ENCODE measurements at places on chromosomes 11 and 22. TPM values are rescaled to one million over a fixed set of nuclear protein-coding genes. Genes with fewer than 3 reads are reported as not detected.

Gene UPK2
- total RNA-seq = not detected

Gene ALDH3B1
- total RNA-seq = not detected

Gene NAA40
- 30.4 TPM for total RNA-seq

Gene OR51B2
- total RNA-seq = not detected

Gene AGBL2
- 5.9 TPM for total RNA-seq

Gene RNF215
- total RNA-seq = 9.9 TPM

Gene OR10A2
- total RNA-seq = not detected

Gene TUBA8
- total RNA-seq = 2.2 TPM

GRCh38 chr11:134861490-134862104, 449.6 kb upstream of the B3GAT1 start:
- DNase-seq = no peak

DNA sequence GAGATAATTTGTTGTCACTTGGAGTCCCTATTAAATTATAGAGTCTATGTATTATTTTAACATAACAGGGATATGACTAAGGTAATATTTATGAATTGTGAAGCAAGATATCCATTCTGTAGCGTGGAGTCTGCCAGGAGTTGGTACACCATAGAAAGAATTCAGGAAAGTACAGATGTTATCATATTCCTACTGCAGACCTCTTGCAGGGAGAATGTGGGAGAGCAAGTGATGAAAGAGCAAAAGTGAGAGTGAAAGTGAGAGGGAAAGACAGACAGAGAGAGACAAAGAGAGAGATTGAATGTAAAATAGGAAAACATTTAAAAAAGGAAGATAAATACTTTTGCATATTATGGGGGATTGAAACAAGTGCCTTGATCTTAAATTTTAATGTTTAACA, 468.8 kb downstream of the CNTN5 start:
- no peak for DNase-seq

GRCh38 chr11:122423273-122423672, 232.2 kb upstream of the UBASH3B start:
- no peak for DNase-seq

- peak; percentile 38 for DNase-seq
Observed at GRCh38 chr22:38412435-38413084, 42.4 kb downstream of the KCNJ4 start.

GRCh38 chr11:102234779-102235439, 82.4 kb upstream of the BIRC3 start:
- DNase-seq = no peak

DNA sequence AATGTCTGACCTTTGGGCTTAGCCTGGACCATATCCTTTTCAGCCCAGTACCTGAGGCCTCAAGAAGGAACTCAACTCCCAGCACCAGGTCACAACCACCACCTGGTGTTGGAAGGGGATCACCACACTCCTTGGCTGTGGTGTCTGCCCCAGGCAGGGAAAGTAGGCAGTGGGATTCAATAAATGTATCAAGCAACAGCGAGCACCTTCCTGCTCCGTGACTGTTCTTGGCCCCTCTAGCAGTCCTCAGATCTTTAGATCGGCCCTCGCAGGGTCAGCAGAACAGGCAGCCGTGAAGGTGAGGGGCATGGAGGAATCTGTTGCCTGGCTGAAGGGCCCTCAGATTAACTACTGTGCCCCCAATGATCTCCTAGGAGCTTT, 15.9 kb downstream of the ARFGAP2 start:
- DNase-seq = no peak

- no peak for DNase-seq
Observed at GRCh38 chr22:40422558-40423309, 52.3 kb downstream of the SGSM3 start.

DNA sequence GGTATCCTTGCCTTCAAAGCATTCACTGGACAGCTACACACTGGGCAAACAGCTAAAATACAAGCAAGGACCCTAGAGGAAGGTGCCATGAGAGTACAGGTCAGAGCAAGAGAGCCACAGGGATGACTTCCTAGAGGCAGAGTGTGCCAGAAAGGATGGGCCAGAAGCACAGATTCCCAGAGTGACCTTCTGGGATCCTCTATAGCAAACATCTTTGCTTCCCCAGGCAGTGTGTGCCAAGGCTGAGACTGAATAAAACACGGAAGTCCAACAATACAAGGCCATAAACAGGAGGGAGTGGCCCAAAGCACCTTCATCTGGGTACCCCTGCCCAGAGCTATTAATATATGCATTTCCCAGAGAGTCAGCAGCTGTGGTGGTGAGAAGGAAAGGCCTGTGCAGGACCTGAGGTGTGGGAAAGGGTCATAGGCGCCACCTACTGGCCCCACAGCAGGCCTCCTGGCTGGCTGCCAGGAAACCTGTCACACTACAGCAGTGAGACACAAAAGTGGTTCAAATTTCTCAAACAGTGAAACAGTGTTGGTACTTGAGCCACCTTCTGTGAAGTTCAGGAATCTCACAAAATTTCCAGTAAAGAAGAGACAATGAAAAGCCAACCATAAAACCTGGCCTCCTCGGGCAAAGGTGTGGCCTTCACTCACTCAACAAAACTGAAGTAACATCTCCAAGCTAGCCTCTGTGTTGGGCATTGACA, 20.3 kb downstream of the CLPB start:
- peak; percentile 81 for DNase-seq

DNA sequence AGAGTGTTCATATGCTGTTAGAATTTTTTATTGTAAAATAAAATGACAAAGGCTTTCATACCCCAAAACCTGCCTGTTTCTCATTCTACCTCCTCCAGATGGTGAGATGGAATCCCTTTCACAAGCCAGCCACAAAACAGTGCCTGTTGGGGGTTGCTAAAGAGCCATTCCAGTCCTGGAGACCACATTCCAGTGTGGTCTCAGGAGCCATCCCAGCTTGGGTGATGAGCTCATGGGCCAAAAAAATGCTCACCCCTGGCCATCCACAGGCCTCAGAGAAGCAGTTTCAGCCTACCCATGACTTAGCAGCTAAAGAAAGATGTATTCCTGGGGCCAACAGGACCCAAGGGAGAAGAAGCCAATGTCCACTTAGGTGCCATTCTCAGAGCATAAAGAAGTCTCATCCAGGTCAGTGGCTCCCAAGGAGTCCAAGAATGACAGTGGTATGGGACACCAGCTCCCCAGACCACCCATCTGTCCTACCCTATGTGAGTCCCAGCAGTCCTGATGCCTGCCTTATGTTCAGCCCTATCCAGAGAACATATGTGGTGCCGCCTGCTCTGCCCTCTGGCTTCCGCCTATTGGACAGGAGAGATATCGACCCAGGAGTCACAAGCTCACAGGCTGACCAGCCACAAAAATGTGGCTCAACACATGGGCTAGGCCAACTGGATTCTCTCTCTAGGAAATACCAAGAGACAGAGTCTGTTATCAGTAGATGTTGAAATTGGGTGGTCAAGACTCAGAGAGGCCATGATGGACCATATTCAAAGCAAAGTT, 26.4 kb downstream of the C11orf91 start:
- DNase-seq = no peak

- no peak for DNase-seq
Observed at GRCh38 chr11:86160541-86161149, 83.9 kb upstream of the EED start.

DNA sequence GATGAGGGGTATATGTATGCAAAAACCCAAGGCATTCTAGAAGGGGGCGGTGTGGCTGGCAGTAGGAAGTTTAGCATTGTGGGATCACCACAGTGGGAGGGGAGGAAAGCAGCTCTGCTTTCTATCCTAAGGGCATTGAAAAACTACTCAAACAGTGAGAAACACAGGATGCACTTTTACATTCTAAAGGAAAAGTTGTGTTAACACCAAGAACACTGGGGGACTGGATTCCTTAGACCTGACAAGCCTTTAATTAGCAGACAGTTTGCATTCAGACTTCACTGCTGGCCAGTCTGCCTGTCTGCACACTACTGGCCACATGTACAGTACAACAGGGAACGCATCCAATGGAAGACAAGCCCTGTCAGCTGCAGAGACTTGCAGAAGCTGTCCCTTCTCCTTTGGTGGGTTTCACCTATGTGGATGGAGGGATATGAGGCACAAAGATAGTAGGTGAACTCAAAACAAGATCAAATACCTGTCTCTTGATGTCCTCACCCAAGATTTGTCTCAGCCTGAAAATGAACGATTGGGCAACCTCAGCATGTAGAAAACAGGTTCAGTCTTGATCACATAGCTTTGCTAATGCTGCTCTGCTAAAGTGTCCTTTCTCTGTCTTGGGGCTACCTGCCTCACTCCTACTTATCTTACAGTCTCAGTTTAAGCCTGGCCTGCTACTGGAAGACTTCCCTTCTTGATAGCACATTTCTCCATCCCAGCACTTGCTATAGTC, 64.8 kb downstream of the TENM4 start:
- no peak for DNase-seq

DNA sequence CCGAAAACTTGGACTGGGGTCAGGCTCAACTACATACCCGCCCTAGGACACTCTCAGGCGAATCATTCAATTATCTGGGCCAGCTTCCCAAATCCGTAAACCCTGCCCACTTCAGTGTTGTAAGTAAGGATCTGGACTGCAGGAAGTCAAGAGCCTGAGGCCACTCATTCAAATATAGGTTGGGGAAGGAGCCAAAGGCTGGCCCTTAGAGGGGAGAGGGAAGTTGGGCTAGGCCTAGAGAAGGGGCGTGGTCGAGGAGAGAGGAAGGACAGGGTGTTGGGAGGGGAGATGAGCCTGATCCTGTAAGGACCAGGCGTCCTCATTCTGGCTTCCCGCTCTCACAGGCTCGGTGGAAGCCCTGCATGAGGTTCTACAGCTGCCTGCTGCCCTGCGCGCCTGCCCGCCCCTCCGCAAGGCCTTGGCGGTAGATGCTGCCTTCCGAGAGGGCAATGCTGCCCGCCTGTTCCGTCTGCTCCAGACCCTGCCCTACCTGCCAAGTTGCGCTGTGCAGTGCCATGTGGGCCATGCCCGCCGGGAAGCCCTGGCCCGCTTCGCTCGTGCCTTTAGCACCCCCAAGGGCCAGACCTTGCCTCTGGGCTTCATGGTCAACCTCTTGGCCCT, 3.0 kb downstream of the SAC3D1 start:
- no peak for DNase-seq

DNA sequence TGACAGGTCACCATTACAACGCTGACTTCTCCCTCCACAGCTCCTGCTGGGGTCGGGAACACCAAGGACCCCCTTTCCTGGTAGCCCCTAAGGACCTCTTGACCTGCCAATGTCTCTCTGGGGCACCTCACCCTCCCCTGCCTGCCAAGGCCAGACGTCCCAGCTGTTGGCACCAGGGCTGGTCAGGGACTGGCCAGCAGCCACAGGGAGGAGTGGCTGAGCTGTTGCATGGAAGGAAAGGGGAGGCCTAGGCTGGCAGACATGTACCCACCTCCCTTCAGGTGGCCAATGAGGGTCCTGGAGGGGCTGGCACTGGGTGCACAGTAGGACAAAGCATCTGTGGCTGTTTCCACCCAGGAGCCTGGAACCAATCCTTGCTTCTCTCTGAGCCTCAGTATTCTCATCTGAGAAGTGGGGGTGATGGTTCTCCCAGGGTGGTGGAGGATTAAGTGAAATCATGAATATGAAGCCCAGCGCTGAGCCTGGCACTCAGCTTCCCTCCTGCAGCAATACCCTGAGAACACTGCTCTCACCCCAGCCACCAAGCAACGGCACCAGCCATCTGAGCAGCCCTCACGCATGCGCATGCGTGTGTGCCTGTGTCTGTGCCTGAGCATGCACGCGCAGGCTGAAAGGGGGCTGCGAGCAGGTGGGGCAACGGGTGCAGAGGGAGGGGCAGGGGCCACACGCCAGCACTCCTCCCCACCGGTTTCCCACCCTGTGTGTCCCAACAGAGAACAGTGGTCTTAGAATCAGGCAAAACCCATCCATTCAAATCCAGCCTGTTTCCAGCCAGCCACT, 5.9 kb downstream of the KCNJ4 start:
- no peak for DNase-seq

DNA sequence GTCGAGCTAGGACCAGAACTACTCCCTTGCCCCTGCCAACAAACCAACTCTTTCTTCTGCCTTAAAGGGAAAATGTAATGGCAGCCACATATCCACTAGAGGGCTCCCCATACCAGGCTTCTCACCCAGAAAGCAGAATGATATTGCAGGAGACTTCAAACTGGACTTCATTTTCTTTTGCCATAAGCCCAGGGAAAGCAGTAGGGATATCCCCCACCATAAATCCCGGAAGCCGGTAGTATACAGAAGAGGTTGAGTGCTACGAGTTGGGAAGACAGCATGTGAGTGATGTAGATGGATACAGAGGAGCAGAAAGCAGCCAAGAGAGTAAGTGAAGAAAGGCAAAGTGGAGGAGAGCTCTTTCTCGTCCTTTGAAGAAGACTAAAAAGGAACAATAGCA, 12.1 kb downstream of the PLAAT5 start:
- DNase-seq = peak; percentile 64

GRCh38 chr11:63944987-63945386, 6.2 kb downstream of the NAA40 start:
- no peak for DNase-seq

GRCh38 chr11:58788355-58789023, 56.0 kb downstream of the GLYATL2 start:
- DNase-seq = peak; percentile 60

- DNase-seq = no peak
Observed at GRCh38 chr11:31160504-31161422, 208.8 kb downstream of the DCDC1 start.

GRCh38 chr11:128689948-128690664, 3.8 kb upstream of the FLI1 start:
- no peak for DNase-seq

DNA sequence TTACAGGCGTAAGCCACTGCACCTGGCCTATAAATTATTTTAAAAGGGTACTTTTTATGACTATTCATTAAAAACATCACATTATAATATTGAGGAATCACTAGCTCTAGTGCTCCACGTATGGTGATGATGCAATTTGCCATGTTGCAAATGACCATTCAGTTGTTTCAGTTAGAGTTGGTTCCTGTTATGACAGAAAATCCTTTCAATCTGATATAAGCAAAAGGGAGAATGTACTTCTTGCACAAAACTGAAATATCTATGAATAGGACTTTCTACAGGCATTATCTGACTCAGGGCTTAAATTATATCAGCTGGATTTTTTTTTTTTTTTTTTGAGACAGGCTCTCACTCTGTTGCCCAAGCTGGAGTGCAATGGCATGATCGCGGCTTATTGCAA, 45.6 kb upstream of the RRM1 start:
- no peak for DNase-seq

DNA sequence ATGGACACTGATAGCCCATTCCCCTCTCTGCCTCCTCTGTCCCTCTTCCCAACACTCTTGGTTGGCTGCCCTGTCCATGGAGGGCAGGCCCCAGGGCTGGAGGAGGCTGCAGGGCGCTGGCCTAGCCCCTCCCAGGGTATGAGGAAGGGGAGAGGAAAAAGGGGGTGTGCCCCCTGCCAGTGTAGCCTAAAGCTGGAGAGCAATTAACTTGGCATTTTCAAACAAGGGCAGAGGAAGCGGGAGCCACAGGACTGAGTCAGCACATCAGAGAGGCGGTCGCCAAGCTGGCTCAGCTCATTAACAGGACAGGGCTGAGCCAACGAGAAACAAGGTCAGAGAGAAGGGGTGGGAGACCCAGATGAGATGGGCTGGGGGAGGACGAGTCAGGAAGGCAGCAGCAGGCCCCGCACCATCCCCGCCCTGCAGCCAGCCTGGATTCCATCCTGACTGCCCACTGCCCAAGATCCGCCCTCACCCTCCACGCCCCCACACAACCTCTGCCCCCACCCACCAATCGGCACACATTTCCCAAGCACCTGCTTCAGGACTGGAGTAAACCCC, 76.3 kb downstream of the BUD13 start:
- DNase-seq = no peak
